A172 (cell line): ENCODE measurements at places on chromosomes 4 and X. TPM values are rescaled to one million over a fixed set of nuclear protein-coding genes. Genes with fewer than 3 reads are reported as not detected.
A peak's percentile ranks its signal among the peaks of the same experiment; 100 is the strongest.

- no peak for DNase-seq
Measured at GRCh38 chr4:1978226-1978625, 30.5 kb downstream of the NELFA start.

DNA sequence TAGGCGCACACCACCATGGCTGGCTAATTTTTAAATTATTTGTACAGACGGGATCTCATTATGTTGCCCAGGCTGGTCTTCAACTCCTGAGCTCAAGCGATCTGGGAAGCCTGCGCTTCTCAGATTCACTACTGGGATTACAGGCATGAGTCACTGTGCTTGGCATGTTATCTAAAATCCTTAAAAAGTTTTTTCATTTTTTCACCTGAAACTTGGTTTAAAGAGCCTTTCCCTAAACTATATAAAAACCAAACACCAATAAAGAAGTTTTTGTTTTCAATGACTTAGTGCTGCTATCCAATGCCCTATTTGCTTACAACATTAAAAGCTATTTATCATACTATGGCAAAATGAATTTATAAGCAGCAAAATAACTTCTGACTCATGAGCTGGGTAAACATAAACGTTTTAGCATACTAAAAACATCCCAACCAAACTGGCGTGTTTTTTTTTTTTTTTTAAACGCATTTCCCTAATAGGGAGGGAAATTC is 127.8 kb downstream of the UBE2K start:
- peak; percentile 53 for DNase-seq

- DNase-seq = no peak
Measured at GRCh38 chr4:26034849-26035248, 120.8 kb downstream of the SMIM20 start.

GRCh38 chr4:170423137-170423536 is 333.4 kb upstream of the AADAT start:
- DNase-seq = peak; percentile 34

- DNase-seq = no peak
Measured at GRCh38 chrX:97189668-97190067, 306.0 kb downstream of the RPA4 start.

DNA sequence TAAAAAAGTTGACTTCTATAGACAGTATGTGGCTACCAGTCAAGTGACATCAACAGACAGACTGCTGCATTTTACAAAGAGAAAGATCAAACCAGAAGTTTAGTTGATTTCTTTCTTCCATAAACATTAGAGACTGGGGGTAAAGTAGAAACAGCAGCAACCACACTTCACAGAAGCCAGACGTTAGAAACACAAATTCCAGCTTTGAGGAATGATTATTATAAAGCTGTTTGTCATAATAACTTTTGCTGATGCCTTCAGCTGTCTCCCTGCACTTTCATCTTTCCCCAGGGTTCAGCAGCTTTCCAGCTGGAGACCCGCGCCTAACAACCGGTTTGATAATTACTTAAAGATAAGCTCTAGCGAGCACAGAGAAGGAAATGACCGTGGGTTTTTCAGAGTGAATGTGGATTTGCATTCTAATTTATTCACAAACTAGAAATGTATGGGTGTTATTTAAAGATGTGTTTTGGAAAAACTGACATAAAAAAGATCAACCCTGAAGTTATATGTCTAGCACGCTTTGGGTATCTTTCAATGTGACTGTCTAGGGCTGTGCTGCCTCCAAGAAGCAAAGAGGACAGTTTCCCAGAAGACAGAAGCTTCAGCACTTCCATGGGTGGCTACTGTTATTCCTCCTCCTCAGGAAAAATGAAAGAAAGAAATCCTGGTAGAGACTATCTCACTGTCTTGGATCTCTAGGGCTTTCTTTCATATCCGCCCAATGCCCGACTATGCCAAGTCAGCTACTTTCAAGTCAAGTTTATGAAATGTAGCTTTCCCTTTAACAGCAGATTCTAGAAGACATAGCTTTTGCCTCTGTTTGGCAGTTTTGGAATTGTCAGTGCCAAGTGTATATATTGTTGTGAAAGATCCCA is 15.0 kb upstream of the ENAM start:
- DNase-seq = no peak

DNA sequence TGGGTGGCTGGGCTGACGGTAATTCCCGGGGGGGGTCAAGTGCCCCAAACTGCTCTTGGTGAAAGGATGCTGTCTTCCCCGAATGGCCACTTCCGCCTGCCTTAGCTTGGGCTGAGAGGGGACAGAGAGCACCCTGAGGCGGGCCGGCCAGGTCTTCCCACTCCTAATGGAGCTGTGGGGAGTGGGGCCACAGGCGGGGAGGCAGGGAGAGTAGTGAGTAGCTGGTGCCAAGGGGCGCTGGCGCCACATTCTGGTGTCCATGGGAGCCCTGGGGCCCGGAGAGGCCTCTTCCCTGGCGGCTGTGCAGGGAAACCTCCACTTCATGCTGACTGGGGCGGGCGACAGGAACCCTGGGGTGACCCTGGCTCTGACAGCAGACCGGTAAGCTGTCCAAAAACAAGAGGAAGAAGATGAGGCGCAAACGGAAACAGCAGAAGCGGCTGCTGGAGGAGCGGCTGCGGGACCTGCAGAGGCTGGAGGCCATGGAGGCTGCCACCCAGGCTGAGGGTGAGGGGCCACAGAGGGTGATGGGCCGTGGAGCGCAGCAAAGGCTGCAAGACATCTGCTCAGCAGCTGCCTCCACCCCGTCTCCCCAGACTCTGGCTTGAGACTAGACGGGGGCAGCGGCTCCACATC is 2.7 kb downstream of the SRPK3 start:
- no peak for DNase-seq

DNA sequence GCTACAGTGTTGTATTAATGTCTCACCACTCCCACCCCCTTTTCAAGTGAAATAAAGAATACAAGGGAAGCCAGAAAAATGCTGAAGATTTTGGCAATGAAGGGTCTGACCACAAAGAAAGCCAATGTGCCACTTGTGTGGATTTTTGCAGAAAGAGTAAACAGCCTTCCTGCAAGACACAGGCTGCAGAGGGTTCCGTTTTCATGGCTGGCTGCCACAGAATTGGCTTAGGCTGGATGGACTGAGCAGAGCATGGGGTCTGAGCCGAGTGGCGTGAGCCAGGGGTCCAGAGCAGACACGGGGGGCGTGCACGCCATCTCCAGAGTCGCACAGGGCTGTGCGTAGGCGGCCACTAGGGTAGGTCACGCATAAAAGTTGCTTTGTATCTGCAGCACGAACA is 69.2 kb downstream of the MTNR1A start:
- no peak for DNase-seq

GRCh38 chr4:117560329-117560728 is 474.0 kb upstream of the NDST3 start:
- peak; percentile 16 for DNase-seq

DNA sequence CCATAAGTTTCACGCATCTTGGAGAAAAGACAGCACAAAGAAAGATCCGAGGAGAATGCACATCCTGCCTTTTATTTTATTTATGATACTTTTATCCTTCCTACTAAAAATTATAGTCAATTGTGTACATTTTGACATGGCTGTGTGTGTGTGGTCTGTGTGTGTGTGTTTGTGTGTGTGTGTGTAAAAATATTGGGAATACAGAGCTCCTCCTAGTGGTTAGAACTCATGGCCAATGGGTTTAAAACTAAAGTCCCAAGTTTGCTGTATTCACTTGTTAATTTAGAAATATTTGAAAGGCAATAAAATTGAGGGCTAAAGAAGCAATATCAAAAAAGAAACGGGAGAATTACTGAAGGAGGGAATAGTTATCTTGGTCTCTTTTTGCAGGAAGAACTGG is 47.5 kb downstream of the NKX6-1 start:
- DNase-seq = no peak

- DNase-seq = no peak
Measured at GRCh38 chr4:139619644-139620043, 46.0 kb upstream of the MGST2 start.

GRCh38 chr4:119971431-119972084 is 95.1 kb downstream of the MAD2L1 start:
- no peak for DNase-seq

DNA sequence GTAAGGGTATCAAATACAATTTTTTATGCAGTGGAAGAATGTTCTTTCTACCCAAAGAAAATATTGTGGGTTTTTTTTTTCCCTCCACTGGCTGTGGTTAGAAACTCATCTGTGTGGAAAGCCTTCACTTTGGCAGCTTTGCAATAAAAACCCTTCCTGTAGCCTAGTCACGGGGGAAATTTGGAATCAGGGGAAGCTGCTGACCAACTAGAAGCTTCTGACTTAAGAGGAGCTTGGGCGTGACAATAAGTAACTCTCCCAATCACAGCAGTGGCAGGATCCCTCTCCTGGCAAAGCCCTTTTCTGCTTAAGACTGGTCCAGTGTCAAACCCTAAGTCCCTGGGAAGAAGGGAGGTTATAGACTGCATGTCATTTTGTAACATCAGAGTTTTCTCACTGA is 87.9 kb downstream of the LRRC66 start:
- peak; percentile 40 for DNase-seq

GRCh38 chr4:14916554-14917297 is 85.6 kb upstream of the CPEB2 start:
- peak; percentile 88 for DNase-seq

DNA sequence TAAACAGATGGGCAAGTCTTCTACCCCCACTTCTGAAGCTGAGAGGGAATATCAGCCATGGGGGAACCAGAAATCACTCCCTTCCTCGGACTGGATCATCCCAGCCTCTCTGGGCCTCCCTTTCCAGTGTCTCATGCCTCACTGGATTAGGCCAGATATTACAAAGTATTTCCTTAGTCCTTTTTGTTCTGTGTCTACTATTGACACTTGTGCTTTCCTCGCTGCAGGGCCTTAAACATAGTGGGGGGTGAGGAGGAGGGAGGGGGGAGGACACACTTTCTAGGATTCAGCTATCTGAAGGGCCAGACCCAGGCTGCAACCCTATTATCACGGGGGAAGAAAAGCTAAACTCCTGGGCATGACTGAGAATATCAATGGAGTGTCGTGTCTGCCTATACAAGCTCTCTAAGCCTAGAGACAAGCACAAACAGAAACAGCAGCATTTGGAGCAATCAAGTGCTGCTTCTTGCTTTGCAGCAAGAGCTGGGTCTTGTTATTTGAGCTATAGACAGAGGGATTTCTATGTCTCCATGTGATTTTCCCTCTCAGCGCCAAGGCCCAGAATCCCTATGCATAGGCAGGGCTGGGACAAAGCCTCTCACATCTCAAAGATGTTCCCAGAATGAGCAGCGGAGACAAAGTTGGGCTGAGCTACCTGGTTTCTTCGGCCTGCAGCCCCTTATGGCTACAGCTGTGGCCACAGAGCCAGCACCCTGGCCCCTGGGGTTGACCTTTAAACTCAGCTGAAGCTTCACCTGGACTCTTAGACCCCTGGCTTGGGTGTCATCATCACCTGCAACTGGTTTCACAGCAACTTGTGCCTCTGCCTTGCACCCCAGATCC is 20.2 kb downstream of the PJA1 start:
- DNase-seq = no peak

DNA sequence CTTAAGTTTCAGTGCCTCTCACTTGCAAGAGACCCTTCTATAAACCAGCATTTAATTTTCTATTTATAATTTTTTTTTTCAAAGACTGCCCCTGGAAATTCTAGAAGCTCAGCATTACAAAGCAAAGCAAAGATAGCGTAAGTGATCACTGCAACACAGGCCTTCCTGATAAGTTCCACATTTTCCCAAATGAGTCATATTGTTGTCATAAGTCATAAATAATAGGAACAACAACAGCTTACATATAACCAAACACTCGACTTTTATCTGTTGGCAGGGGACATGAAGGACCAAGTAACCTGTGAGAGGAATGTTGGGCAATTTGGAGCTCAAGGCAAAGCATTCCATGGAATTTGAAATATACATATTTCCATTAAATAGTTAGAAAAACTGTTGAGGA is 815.5 kb downstream of the DMD start:
- no peak for DNase-seq

GRCh38 chr4:128320656-128321055 is 33.0 kb upstream of the PGRMC2 start:
- DNase-seq = no peak

DNA sequence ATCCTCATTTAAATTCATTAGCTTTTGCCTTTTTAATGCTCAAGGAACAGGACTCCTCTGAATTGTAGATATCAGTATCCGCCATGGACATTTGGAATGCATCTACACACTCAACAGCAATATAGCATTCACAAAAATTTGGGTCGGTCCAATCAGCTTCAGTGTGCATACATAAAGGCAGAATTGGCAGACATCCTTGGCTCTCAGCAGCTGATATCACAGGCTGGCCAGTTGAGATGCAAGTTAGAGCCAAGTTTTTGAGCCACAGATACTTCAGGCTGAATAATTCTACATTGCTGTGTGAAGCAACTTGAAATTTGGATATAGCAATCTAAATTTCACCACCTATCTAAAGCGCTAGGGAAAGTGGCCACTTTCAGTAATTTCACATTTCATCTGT is 821.1 kb downstream of the PCDH19 start:
- no peak for DNase-seq

DNA sequence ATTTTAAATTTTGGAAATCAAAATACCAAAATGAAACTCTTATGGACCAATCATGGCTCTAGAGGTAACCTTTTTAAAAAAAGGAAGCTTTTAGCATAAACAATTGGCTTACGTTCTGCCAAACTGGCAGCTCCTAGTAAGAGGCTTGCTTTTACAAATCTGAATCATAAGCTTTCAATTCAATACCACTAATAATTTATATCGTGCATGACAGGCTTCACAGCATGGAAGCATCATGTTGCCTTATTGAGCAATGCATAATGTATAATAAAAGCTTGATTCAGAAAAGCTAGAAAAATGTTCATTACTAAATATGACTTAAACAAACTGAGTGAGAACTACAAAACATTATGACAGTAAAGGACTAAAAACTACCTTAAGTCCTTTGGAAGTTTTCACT is 280.9 kb downstream of the IQCM start:
- DNase-seq = no peak

- no peak for DNase-seq
Measured at GRCh38 chr4:89312066-89312465, 4.5 kb upstream of the GPRIN3 start.

- DNase-seq = no peak
Measured at GRCh38 chr4:1056671-1057402, 45.4 kb downstream of the FGFRL1 start.

GRCh38 chr4:8229331-8229975 is 30.4 kb downstream of the SH3TC1 start:
- DNase-seq = no peak

GRCh38 chrX:151725338-151725614 is 9.3 kb upstream of the CNGA2 start:
- DNase-seq = no peak

SPP1 gene
- total RNA-seq = 75.5 and 130 TPM in 2 replicates

STAG2 gene
- total RNA-seq = 40.9 and 42.8 TPM in 2 replicates

TMSB15A gene
- 9.3 and 13.7 TPM in 2 replicates for total RNA-seq

SYTL4 gene
- 5.4 and 5.7 TPM in 2 replicates for total RNA-seq

ZNF718 gene
- total RNA-seq = not detected in 2 replicates

FAM47E gene
- 0.12 and 0.38 TPM in 2 replicates for total RNA-seq

LEF1 gene
- total RNA-seq = 4.7 and 6.1 TPM in 2 replicates

SCD5 gene
- total RNA-seq = 11.9 and 16.6 TPM in 2 replicates

RPS6KA6 gene
- total RNA-seq = not detected in 2 replicates

RHOH gene
- total RNA-seq = not detected in 2 replicates
